Stimulated activated CD4-positive, alpha-beta T cell treated with anti-CD3 and anti-CD28 coated beads, Interleukin-15, amount 100 ng/mL, for 1 hour (primary cell): ENCODE measurements at places on chromosomes 6 and 20.

- DNase-seq = no peak
Observed at GRCh38 chr20:33082546-33082945, 3.1 kb downstream of the BPIFB4 start.

- no peak for DNase-seq
Observed at GRCh38 chr6:82616386-82617028, 252.9 kb downstream of the TPBG start.

GRCh38 chr6:37871616-37872372, 52.3 kb downstream of the ZFAND3 start:
- DNase-seq = no peak

DNA sequence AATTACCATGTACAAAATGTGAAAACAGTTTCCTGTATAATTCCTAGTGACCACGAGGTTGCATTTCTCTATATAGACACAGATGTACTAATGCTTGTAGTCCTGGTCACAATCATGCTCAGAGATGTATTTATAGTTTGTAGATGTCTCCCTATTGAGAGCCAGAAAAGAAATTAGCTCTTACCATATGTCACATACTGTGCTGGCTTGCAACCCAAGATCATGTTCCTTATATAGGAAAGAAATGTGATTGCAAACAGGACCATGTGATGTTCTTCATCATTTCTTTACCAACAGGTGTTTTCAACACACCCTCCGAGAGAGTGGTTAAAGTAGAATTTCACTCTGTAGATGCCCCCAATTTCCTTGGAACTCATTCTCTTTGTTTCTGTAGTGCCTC, 369.4 kb downstream of the CBLN4 start:
- DNase-seq = no peak

DNA sequence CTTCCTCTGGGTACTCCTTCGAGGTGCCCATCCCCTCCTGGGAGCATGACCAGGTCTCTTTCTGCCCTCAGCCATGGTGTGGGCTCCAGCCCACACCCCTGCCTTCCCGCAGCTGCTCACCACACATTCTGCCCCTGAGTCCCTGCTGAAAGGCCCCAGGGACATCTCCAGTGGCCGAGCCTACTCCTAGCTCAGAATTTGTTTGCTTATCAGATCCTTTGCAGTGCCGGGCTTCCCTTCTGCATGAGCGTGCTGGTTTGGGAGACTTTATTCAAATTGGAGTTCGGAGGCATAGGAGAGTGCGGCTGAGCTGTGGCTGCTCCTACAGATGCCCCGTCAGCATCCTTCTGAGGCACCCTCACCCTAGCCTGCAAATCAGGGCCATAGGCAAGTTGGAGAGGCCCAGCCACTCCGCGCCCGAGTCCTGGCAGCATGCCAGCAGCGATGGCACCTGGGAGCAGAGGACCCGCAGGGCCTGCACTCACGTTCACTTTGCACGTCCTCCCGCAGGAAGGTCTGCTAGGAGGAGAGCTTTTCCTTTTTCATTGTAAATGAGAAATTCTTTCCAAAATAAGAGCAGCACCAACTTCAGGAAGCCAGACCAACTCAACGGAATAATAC, 327.3 kb downstream of the QKI start:
- DNase-seq = no peak

GRCh38 chr6:52493669-52494068, 73.5 kb downstream of the EFHC1 start:
- no peak for DNase-seq

DNA sequence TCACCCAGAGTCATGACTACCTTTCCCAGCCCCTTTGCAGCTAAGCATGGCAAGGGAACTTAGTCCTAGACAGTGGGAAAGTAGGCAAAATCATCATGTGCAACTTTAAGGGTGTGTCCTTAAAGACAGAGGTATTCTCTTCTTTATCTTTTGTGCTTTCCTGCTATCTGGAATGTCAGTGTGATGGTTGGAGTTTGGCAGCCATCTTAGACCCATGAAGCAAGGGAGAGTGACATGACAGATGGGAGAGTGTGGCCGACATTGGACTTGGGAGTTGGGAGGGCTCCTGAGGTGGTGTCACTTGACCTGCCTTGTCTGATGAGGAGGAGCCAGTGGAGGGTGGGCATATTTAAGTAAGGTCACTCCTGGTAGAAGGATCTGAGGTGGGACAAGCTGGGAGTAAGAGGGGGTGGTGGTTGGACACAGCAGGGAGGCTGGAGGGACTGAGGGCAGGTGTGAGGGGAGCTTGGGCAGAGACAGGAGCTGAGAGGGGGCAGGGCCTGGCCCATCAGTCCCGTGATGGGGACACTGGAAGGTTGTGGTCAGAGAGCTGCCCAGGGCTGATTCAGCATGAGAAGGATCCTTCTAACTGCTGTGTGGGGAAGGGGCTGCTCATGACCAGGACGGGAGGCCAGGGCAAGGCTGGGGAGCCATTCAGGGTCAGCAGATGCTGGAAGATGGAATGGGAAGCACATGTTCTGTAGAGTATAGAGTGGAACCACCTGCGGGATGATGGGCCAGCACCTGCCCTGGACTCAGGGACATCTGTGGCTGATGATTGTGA, 29.5 kb upstream of the SULF2 start:
- DNase-seq = no peak

DNA sequence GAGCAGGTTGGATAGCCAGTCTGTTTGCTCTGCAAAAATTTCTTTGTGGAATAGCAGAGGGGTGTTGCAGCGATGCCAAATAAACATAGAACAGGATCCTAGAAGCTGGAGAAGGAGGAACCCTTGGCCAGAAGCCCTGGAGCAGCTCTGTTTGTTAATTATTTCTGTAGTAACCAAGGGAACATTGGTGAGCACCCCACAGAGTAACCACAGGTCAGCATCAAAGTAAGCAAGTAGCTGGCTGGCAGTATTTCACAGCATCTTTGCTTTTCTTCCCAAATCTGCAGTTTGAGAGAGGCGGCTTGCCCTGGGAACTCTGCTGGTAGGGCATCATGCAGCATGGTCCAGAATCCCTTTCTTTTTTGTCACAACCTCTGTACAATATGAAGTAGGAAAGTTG, 12.7 kb upstream of the APMAP start:
- no peak for DNase-seq

DNA sequence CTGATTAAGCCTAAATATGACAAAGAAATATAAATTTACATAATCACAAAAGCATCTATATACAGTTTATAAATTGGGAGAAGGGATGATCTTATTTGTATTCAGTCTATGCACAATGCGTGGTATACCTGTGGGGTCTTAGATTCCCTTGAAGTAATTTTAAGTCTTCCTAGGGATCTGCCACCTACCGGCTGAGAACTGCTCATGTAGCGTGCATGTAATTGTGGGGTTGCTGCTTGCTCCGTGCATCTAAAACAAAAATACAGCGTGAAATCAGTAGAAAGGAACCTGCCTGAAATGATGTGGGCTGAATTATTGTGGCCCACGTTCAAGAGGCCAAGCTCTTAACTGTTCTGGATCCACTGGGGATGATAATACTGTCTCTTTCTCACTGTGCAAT, 187.3 kb downstream of the MBOAT1 start:
- DNase-seq = no peak

DNA sequence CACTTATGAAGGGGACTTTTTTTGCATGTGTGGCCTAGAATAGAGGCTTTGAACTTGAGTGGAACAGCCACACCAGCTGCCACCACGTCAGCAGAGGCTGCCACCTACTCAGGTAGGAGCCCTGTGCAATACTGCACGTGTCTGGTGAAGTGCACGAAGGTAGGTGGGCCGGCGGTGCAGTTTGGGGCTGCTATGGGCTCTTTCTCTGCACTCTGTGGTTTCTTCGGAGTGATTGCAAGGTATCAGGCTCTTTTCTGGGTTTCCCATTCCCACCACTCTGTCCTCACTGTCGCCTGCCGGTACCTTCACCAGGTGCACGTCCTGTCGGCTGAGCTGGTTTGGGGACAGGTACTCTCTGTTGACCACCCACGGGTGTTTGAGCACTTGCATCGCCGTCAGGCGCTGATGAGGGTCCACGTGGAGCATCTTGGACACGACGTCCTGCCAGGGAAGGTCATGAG, 30.8 kb upstream of the MPC1 start:
- DNase-seq = no peak

GRCh38 chr6:110530671-110531070, 54.3 kb upstream of the SLC22A16 start:
- DNase-seq = no peak

DNA sequence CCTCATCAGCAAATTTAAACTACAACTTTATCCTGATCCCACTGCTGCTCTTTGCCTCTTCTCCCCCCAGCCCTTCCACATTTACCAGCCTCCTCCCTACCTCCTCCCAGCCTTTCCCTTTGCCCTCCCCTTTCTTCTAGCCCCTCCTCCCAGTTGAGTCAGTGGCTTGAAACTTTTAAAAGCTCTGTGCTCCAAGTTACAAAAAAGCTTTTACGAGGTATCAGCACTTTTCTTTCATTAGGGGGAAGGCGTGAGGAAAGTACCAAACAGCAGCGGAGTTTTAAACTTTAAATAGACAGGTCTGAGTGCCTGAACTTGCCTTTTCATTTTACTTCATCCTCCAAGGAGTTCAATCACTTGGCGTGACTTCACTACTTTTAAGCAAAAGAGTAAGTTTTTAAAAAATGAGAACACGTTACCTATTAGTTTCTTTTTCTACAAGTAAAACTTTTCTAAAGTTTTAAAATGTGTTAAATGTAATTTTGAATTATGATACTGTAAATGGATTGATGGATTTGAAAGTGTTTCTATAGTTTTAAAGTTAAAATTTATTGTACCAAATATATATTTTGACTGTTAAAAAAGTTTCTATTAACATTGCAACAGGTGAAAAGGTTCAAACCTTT, at the start of gene GJA1:
Gene GJA1 (plus strand): TSS at position 203 of the 626 bp plus-strand sequence. CDS start 11,202 bp downstream, outside the sequence.
- no peak for DNase-seq

GRCh38 chr20:22536956-22537756, 47.2 kb downstream of the FOXA2 start:
- no peak for DNase-seq

DNA sequence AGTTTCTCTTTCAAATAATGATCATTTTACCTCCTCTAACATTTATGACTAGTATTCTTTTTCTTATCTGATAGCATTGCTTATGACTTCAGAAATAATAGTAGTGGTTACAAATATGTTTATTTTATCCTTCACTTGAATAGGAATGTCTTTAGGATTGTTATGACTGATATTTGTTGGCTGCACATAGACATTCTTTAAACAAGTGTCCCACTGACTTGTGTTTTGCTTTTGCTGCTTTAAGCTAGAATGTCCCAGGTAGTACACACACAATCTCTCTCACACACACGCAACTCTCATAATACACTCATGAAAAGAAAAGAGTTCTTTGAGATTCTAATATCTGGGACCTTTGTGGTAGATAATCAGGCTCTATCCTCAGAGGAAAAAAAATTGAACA, 21.6 kb downstream of the KIAA1586 start:
- DNase-seq = no peak

DNA sequence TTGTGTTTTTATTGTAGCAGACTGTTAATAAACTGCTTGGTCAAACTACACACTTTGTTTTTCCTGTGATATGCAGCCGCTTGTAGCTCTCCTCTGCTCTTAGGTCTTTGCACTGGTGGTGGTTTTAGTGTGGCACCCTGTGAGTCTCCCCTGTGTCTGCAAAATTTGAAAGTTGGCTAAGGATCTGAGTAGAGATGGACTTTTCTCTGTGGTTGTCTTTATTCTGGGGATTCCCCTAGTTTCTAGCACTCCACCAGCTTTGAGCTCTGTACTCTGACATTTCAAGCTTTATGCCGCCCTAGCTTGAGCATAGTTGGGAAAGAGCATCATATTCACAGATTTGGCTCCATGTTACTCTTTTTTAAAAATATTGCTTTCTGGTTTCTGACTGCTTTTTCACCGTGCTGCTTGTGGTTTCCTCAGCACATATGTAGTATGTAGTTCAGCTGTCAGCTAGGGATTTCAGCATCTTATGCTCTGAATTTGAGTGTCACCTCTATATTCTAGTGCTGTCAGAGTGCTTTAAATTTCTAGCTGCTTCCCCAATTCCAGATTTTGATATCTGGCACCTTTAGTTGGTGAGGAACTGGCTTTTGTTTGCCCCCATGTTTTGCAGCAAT, 25.4 kb downstream of the CDYL start:
- no peak for DNase-seq

- no peak for DNase-seq
Observed at GRCh38 chr6:44386364-44386928, 1.1 kb upstream of the CDC5L start.
